Right lung (tissue), 10 donors: ENCODE measurements at places on chromosomes 3 and 15. TPM values are rescaled to one million over a fixed set of nuclear protein-coding genes. Genes with fewer than 3 reads are reported as not detected.

The CTXND1 gene
- 19.7 TPM for polyA plus RNA-seq

The RTP1 gene
- not detected for polyA plus RNA-seq

The PLCL2 gene
- 10.8 TPM for polyA plus RNA-seq

The MEIS2 gene
- polyA plus RNA-seq = 32.6 TPM

The PTX3 gene
- 23.1 TPM for polyA plus RNA-seq

The CHSY1 gene
- 49.9 TPM for polyA plus RNA-seq

The GOLGA8M gene
- 2.8 TPM for polyA plus RNA-seq

The FGF7 gene
- 21.8 TPM for polyA plus RNA-seq

The ATP10A gene
- polyA plus RNA-seq = 0.82 TPM

The ALAS1 gene
- polyA plus RNA-seq = 41.9 TPM

The ISLR2 gene
- polyA plus RNA-seq = 8.8 TPM

DNA sequence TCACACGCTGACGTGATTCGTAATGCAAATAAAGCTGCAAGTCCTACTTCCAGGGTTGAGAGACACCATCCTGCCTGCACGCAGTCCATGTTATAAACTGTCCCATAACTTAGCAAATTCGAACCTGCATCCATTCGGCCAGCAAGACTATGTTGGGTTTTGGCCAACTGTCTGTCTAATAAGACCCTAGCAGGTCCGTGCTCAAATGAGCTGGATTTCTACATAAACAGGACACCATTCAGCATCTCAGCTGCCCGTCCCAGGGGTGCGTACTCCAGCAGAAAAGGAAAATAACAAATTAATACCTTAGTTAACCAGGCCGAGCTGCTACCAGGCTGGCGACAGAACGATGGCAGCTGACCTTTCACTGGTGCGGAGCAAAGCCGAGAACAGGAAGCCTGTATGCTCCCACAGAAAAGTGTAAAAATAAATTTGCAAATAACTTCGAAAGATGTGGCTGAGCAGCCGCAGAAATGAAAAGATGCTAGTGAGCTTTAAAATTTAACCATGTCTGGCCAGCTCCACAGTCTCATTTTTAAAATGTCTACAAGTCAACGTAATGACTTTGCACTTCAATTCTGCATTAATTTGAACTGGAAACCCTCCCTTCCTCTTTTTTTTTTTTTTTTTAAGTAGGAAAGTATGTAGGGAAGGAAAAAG, 97.1 kb upstream of the SNRPA1 start:
- DNase-seq = no peak

- no peak for DNase-seq
These were observed 41.1 kb upstream of the CHRNB4 start for GRCh38 chr15:78682004-78682651.

- no peak for DNase-seq
These were observed 151.9 kb upstream of the ARL6 start for GRCh38 chr3:97612632-97613031.

DNA sequence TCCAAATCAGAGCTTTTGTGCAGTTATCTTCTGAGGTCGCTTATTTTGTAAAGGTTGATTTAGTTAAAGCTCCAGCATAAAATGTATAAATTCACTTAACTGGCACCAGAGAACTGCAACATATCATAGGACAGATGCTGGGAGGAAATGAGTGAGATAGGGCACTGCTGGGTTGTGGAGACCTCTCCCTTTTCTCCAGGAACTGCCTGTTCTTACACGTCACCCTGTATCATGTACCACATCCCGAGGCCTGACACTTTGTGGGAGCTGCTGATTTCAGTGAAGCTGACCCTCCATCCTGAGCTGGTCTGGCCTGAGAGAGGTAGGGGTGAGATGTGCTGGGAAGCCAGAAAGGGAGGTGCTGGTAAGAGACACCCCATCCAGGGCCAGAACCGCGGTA, 213.8 kb upstream of the FEZF2 start:
- no peak for DNase-seq

- no peak for DNase-seq
These were observed 53.1 kb downstream of the PHC3 start for GRCh38 chr3:170128259-170128976.

DNA sequence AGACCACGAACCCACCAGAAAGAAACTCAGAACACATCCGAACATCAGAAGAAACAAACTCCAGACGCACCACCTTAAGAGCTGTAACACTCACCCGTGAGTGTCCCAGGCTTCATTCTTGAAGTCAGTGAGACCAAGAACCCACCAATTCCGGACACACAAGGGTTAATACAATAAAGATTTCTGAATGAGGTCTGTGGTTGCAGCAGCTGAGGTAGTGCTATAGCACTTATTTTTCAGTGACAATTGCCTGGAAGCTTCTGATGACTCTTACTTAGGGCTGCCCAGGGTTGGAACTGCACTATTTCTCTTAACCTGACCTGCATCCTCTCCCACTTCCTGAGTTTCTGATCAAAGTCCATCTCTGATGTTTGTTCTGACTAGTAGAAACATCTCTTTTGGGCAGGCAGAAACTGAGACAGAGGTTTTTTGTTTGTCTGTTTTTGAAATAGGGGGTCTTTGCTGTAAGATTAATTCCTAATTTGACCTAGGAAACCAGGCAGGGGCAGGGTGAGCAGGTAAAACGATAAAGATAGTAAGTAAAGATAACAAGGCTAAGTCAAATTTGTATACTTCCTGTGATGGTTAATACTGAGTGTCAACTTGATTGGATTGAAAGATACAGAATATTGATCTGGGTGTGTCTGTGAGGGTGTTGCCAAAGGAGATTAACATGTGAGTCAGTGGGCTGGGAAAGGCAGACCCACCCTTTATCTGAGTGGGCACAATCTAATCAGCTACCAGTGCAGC, 169.1 kb downstream of the GAP43 start:
- DNase-seq = no peak

- no peak for DNase-seq
These were observed 10.4 kb downstream of the SPTBN5 start for GRCh38 chr15:41883484-41883825.

- no peak for DNase-seq
These were observed 587.4 kb upstream of the KCNMB2 start for GRCh38 chr3:177948716-177949425.

DNA sequence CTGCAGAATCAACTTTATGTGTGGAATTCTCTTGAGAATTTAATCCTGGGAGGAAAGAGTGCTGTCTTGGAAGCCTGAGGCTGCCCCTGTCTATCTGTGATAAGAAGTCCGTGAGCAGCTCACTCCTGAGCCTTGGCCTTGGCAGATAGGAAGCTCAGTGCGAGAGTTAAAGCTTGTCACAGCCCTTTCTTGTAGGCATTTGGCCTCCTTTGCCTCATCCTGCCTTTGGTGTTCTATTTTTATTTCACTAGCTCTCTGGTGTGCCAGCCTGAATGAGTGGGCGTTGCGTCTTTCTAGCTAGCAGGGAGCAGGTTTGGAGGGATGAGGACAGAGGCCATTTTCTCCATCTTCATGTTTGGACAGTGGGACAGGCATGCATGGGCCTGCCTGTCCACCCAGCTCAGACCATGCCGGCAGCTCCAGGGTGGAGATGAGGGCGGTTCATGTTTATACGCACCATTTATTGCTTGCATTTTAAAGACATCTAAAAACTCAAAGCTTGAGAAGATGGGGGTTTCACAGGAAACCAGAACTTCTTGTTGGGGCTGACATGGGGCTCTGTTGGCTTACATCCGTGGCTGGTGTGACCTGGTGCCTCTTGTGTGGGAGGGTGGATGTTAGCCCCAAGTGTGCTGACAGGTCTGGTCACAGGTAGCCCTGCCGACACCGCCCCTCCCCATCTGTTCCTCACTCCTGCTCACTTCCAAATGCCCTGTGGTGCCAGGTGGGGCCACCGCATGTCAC, 29.8 kb downstream of the IRAK2 start:
- no peak for DNase-seq

GRCh38 chr3:75337226-75337900, 326.8 kb upstream of the FRG2C start:
- no peak for DNase-seq

DNA sequence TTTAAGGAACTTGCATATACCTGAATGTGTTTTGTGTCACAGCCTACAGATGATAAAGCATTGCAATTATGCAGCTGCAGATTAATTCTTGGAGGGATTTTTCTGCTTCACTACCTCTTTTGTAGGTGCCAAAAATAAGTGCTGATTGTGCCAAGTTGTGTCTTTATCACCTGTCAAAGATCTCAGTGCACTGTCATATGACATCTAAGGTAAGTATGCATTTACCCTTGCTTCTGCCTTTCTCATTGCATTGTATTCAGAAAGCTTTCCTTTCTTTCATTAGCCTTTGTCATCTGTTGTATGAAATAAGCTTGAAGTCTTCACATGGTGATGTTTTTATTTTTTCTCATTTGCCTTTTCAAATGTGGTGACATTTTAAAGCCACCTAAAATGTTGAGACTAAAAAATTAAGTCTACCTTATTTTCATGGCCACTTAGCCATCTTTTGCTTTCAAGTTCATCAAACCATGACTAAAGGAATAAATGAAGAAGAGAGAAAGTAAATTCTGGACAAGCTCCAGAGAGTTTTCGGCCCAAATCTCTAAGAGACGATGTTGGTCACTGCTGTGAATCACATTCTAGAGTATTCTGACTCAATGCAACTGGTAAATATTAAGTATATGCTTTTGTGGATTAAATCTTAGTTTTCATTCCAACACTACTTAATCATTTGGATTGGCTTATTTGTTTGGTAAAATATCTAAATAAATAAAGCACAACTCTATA, 381.8 kb upstream of the EPHA3 start:
- no peak for DNase-seq

GRCh38 chr15:31258260-31258659, 68.4 kb upstream of the KLF13 start:
- DNase-seq = no peak

DNA sequence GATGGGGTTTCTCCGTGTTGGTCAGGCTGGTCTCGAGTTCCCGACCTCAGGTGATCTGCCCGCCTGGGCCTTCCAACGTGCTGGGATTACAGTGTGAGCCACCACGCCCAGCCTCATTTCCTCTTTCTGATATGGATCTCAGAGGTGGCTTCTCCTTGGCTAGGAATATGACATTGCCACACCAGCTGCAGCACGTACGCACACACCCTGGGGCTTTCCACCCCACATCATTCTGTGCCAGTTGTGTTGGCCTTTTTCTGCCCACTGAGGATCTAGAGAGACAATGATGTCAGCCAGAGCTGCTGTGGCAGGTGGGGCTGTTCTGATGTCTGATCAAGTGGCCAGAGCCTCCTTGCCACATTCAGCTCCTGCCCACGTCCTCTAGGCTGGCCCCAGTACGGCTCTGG, 29.0 kb downstream of the TMEM45A start:
- DNase-seq = no peak

- DNase-seq = no peak
These were observed 49.3 kb downstream of the CPEB1 start for GRCh38 chr15:82597815-82598214.

DNA sequence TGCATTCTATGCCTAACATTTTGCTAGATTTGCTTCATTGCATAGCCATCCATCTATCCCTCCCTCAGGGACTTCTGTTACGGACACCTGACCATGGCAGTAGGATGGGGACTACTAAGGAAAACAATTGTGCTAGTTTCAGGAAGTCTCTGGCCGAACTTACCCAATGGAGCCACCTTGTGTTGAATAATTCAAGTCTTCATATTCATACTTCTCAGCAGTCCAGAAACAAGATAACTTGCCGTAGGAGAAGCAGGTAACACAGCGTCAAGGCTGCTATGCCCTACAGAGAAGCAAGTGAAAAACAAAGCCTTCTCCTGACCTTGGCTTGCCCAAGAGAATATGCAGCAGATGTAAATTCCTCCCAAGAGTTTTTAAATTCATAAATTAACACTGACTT, 685.3 kb downstream of the GRM7 start:
- peak; percentile 8 for DNase-seq

DNA sequence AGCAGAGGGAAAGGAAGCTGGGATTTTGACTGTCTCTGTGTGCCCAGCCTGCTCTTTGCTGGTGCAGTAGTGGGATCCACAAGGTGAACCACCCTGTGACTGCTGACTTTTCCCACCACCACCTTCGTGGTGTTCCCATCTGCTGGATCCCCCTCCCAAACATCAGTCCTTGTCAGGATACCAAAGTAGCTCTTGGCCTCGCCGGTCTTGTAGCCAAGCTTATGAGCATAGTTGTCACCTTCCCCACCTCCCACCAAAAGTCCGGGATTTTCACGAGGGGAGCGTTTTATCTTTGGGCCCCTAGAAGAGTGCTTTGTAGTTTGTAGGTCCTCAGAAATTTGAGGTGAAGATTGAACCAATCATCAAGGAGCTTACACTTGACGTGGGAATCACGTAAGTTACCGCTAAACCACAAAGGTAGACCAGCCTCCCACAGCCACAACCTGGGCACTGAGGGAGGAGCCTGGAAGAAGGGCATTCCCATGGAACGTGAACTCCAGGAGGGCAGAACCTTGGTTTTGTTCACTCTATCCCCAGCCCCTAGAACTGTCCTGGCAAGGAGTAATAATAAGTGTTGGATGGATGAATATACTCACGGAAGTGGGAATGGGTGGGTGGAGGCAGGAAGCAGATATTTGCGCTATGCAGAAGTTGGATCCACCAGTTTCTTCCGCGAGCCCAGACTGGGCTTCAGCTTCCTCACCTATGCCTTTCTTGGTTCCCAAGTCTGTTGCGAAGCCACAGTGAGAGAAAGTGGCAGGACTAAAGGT, 814 bp upstream of the TEX264 start:
- no peak for DNase-seq

DNA sequence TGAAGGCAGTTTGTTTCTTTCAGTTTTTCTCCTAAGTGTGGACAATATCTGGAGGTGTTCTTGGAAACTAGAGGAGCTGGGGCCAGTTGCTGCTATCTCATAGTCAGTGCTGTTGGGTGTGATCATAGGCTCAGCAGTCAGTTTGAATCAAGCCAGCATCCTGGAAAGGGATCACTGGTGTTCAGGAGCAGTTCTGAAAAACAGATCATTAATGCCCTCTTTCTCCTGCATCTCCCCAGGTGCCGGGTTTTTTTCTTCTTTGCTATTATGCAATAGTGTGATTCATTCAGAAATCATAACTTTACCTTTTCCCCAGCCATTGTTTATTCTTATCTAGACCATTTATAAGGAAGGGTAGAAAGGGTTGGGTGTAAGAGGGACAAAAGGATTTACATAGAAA, 24.0 kb downstream of the LNP1 start:
- DNase-seq = no peak

GRCh38 chr3:73765878-73766545, 141.3 kb upstream of the PDZRN3 start:
- no peak for DNase-seq

- DNase-seq = no peak
These were observed 52.6 kb upstream of the ADGRG7 start for GRCh38 chr3:100556673-100557310.
